M059J (cell line): ENCODE measurements at places on chromosomes 3 and 15.

DNA sequence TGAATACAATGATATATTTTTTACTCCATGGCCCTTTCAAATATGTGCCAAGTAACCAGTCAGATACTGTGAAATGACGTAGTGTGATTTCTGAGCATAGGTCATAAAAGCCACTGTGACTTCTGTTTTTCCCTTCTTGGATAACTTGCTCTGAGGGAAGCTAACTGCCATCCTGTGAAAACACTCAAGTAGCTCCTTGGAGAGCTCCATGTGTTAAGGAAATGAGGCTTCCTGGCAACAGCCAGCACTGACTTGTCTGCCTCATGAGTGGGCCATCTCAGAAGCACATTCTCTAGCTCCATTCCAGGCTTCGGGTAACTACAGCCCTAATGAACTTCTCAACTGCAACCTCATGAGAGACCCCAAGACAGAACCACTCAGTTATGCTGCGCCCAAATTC, 9.5 kb upstream of the CCDC80 start:
- peak; percentile 54 for DNase-seq

- peak; percentile 100 for DNase-seq
Measured at GRCh38 chr3:127734754-127735473, 62.2 kb downstream of the ABTB1 start.

DNA sequence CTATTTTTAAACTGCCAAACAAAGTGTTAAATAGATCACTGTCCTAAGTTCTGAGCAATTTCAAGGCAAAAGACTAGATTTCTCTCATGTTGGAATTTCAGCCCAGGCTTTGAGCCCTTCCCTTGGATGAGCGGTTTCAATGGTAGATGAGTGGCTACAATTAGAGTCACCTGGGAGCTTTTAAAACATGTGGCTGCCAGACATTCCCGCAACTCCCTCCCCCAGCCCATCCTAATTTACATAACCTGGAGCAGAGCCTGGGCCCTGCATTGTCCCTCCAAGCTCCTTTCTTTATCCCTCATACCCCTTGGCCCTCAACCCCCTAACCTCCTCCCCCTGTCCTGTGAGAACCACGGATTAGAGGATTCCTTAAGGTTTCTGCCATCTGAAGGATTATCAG, 357.5 kb upstream of the UMPS start:
- no peak for DNase-seq

GRCh38 chr3:194286375-194287146, 64.6 kb downstream of the CPN2 start:
- no peak for DNase-seq

DNA sequence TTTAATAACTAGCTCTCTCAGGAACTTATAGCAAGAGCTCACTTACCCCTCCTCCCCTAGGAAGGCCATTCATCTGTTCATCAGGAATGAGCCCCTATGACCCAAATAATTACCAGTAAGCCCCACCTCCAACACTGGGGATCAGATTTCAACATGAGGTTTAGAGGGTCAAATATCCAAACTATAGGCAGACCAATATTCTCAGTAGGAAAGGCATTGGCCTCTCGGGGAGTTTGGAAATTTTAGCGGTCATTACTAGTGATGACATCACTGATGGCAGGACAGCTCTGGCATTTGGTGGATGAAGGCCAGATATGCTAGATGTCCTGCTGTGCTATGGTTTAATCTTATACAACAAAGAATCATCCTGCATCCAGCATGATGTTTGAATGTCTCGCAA, 15.2 kb upstream of the CD47 start:
- DNase-seq, result peak; percentile 21
